ENCODE measurements at places on chromosomes 1 and 21. TPM values are rescaled to one million over a fixed set of nuclear protein-coding genes. Genes with fewer than 3 reads are reported as not detected.

The FCRL6 gene
- total RNA-seq, result not detected

The UMODL1 gene
- not detected for total RNA-seq

The C1orf167 gene
- 0.92 TPM for total RNA-seq

The PPIAL4G gene
- 0.06 TPM for total RNA-seq

The OR14K1 gene
- not detected for total RNA-seq

The NBPF15 gene
- 34.7 TPM for total RNA-seq

All from aortic smooth muscle cell (primary cell).